ENCODE measurements at places on chromosomes 16 and 17.

DNA sequence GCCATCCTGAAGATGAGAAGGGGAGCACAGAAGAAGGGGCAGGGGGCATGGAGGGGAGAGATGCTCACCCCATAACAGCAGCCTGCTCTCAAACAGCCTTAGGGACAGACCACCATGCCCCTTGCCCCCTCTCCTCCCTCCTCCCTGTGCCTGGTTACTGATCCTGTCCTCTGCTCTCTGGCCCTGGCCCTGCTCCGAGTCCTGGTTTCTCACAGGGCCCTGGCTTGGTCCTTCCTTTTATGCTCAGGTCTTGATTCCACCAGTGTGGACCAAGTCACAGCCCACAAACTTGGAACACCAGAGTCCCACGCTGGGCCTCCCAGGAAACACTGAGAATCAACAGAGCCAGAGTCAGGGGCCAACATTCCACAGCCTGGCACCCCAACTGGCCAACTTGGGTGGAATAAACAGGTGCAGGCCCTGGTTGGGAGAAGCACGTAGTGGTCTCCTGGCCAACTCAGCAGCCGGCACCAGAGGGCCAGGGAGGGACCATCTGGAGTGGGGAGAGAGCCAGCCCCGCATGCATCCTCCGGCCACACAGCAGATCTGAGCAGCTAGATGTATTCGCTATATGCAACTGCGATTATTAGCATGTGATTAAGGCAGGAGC is 44.9 kb upstream of the CDC42EP4 start:
- DNase-seq, result no peak

DNA sequence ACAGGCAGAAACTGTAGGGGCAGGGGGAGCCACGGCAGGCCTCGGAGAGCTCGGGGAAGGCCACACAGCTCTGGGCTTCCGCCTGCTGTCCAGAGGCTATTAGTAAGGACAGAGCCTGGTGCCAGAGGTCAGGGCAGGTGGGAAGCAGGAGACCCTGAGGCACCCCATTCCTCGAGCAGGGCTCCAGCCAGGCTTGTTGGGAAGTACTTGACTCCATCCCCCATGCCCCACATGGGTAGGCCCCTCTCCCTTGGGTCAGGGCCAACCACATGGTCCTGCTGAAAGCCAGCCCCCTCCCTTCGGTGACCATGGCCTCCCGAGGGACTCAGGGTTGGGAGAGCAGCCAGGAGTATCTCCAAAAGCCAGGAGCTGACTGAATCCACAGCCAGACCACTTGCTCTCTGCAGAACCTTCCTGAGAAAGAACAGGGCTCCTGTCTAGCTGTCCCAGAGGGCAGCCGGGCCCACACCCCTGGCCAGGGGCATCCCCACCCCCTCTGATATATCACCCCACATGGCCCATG is 17.4 kb upstream of the MPRIP start:
- no peak for DNase-seq

DNA sequence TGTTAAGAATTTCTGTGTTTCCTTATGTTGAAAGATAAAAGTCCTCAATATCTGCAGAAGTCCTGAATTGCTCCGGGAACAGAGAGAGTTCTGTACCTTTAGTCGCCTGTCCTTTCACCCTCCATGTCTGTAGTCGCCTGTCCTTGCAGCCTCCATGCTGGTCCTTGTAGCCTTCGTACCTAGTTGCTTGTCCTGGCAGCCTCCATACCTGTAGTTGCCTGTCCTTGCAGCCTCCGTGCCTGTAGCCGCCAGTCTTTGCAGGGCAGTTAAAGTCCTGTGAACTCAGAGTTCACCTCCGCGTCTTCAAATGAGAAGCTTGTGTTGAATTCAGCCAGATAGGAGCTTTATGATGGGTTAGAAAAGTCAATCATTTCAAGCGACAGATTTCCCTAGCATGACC is 19.5 kb upstream of the ITGAX start:
- DNase-seq, result no peak

GRCh38 chr17:16516594-16517051 is 24.6 kb upstream of the LRRC75A start:
- no peak for DNase-seq

- no peak for DNase-seq
These were observed 7.8 kb downstream of the SHCBP1 start for GRCh38 chr16:46613352-46613751.

GRCh38 chr17:78429618-78429995 is 51.2 kb downstream of the PGS1 start:
- no peak for DNase-seq

- no peak for DNase-seq
These were observed 11.4 kb downstream of the GGA3 start for GRCh38 chr17:75250009-75250471.

DNA sequence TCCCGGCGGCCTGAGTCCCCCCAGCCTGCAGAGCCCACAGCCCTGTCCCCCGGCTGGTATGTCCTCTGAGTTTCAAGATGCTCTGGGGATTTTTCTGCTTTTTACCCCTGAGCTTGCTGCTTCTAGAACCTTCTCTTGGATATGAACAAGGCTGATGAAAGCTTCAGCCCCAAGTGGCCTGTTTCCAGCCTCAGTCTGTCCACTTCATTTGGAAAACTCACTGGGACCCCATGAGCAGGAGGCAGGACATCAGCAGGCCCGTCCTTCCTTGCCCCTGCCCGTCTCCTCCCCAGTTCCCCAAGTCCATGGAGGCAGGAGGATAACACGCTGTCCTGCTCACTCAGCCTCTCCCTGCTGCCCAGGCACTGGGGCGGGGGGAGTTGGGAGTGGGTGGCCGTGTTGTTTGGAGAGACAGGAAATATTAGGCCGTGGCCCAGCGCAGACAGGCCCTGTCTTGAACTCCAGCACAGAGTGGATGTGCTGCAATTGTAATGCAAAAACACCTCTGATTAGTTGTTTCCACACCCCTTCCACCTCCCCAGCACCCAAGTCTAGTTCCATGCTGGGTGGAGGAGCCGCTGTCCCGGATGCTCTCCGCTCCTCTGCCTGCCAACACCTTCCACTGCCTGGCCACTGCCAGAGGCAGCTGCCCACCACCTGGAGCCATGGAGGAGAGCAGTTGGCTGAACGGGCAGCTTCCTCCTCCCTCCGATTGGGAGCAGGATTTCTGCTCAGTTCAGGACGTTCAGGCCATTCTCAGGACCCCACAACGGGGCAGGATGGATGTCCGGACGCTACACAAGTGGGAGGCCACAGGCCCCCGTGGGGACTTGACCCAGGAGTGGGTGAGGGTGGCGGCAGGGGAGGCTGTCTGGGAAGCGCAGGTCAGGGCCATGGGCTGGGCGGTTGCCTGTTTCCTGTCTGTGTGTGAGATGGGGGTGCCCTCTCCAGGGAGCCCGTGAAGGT is 216.9 kb upstream of the GSE1 start:
- DNase-seq, result peak; percentile 38

- no peak for DNase-seq
These were observed 49.8 kb upstream of the ZCCHC14 start for GRCh38 chr16:87542531-87543102.

GRCh38 chr16:10876799-10877341 is at the start of gene CIITA:
CIITA (plus strand) TSS chr16:10877202; CDS start chr16:10877331, 129 bp downstream.
- DNase-seq, result peak; percentile 80

DNA sequence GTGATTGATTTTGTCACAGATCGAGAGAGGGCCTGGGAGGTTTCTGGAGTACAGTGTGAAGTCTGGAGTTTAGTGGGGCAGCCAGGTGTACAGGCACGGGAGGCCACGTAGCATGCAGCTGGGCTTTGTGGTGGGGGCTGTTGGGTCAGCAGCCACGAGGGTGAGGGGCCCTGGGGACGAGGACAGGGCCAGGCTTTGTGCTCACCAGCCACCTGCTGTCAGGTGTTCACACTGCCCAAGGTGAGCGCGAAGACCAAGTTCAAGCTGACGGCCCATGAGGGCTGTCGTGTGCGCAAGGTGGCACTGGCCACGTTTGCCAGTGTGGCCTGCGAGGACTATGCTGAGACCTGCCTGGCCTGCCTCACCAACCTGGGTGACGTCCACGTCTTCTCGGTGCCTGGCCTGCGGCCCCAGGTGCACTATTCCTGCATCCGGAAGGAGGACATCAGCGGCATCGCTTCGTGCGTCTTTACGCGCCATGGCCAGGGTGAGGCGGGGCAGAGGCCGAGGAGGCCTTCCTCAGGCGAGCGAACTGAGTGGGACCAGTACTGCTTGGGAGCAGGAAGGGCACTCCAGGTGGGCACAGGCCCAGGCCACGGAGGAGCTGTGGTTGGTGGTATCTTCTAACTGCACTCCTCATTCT is 15.9 kb downstream of the LLGL1 start:
- no peak for DNase-seq

GRCh38 chr17:40298726-40299125 is 10.3 kb upstream of the RARA start:
- DNase-seq, result no peak

- DNase-seq, result no peak
These were observed 4.0 kb downstream of the BECN1 start for GRCh38 chr17:42819939-42820535.

DNA sequence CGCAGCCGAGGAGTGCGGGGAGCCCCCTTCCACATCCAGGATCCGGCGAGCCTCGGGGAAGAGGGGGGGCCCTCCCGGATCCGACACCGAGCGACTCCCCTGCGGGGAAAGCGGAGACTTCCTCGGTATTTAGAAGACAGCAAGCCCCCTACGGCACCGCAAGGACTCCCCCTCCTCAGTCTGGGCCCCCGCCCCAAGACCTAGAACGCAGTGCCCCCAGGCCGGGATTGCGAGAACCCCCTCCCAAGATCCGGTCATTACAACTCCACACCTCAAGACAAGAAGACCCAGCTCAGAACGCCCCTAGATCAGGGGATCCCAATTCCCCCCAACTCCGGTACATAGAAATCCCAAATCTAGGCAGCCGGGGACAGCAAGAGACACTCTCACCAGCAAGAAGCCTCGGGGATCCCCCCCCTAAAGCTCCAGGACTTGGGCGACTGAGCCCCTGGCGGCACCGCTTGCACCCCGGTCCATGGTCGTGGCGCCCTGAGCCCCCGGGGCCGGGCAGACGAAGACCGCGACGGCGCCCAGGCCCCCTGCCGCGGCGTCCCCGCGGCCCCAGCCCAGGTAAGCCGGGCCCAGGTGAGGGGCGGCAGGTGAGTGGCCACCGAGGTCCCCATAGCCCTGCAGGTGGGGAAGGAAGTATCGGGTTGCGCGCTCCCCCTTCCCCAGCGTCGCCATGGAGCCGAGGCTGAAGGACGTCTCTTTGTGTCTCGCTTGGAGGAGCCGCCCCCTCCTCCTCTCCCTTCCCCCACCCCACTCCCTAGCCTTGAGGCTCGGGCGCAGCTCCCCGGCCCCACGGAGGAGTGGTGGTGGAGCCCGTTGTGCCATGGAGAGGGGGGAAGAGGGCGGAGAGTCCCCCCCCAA is 641 bp downstream of the SBK1 start:
- no peak for DNase-seq

- no peak for DNase-seq
These were observed 3.2 kb downstream of the TERB1 start for GRCh38 chr16:66798161-66798560.

- no peak for DNase-seq
These were observed 105.2 kb downstream of the CLEC16A start for GRCh38 chr16:11049396-11050059.

DNA sequence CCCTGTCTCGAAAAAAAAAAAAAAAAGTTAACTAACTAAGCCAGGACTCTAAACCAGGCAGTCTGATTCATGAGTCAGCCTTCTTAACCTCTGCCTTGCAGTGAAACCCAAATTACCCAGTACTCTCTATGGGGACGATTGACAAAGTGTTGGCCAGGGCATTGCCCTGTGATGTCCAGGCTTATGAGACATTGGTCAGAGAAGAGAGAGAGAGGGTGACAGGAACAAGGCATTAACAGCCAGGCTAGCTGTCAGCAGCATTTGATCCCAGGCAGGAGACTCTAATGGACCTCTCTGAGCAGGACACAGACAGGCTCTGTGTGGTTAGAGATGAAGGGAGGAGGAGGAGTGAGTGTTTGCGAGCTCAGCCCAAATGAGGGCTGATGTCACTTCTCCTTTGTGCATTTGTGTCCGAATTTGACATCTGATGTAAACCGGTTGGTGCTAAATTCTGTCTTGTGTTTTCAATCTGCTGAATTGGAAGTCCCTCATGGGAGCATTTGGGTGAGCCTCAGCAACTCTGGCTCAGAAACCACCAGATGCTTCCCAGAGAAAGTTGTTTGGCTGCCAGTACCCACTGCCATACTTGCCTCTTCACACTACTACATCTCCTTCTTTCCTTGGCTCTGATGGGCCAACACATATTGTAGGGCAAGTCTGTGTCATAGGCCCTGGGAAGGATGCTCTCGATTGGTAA is 4.3 kb upstream of the MYL4 start:
- no peak for DNase-seq

DNA sequence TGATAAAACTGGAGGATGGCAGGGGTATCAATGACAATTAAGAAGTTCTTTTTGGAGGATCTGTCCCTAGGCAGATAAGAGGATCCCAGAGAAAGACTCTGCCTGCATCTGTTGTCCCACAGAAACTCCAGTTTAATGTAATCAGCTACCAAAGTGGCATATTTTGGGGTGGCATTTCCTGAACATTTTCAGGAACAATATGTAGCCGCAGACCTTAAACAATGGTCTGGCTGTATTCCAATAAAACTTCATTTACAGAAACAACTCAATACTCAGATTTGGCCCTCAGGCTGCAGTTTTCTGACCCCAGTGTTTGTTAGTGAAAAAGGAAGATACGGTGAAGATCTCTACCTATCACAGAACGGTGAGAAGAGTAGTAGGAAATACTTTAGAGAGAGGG is 46.1 kb downstream of the KCNJ16 start:
- DNase-seq, result no peak

GRCh38 chr16:783404-784161 is 4.6 kb downstream of the RPUSD1 start:
- no peak for DNase-seq

DNA sequence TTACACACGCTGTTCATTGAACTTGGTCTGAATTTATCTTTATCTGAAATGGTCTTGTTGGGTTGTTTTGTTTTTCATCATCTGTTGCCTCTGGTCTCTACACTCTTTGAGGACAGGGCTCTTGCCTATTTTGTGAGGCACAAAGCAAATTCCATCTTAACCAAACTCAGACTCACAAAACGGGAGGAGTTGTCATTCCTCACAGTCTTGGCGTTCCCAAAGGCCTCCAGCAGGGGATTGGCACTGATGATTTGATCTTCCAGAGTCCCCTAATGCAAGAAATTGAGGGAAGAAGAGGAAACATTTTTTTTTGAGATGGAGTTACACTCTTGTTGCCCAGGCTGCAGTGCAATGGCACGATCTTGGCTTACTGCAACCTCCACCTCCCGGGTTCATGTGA is 8.7 kb downstream of the MYH3 start:
- DNase-seq, result no peak

DNA sequence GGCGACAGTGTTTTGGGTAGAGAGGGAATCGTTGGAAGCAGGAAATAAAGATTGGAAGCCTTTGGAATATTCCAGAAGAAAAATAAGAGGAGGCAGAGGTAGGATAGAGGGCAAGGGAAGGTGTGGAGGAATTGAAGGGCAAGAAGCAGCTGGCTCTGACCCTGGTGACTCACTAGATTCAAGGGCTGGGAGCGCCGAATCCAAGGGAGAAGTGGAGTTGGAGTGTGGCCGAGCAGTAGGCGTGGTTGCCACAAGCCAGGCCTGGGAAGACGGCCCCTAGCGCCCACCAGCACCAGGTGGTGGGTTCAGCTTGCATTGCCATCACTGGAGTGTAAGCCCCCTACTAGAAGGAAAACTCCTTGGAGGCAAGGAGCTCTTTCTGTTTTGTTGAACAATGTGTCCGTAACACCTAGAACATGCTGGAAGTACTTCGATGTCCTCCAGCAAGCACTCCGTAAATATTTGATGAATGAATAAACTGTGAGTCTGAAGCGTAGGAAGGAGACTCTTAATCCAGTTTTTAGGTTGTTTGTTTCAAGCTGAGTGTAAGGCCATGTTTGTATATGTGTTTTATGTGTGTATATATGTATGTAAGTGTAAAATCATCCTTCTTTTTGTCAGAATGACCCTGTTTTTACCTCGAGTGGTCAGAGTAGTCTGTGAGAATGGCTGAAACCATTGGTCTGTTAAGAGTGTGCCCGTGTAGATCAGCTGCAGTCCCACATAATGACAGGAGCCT is 139.5 kb downstream of the CMIP start:
- DNase-seq, result no peak
